ENCODE measurements at places on chromosomes 7 and 10.

DNA sequence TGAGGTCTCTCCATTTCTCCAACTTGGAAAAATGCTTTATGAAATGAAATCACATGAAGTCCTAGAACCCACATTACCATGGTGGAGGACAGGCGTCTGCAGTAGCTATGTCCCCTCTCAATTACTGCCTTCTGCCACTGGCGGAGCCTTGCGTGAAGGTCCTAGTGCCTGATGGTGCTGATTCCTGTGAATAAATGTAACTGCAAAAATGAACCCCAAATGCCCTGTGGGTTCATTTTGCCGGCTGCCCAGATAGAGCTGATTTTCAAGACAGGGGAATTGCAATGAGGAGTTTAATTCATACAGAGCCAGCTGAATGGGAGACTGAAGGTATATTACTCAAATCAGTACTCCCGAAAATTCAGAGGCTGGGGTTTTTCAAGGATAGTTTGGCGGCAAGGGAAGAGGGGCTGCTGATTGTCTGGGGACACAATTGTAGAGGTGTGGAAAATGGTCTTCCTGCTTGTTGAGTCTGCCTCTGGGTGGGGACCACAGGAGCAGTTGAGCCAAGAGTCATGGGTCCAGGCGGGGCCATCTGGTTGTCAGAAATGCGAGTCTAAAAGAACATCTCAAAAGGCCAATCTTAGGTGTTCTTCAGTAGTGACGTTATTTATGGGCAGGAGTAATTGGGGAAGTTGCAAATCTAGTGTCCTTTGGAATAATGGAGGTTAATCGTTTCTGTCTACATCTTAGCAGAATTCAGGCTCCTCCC lies 13.5 kb downstream of the PRF1 start:
- no peak for DNase-seq

DNA sequence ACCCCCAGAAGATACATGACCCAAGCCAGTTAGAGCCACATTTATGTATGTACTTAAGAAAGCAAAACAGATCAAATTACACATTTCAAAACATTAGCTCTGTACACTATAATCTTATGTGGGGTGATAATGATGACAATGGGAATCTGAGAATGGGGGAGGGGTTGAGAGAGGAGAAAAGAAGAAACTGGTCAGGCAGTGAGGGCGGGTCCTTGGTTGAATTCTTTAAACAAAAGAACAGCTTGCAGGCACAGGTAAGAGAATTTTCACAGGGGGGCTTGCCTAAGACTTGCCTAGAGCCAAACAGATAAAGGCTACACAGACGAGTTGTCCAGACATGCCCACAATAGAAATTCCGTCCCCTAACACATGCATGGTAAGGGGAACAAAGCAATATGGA lies 76.8 kb upstream of the PTER start:
- DNase-seq, result peak; percentile 49

GRCh38 chr7:29970158-29970557 lies 19.4 kb downstream of the SCRN1 start:
- DNase-seq, result no peak

- peak; percentile 79 for DNase-seq
Measured at GRCh38 chr10:70880077-70880534, 8.3 kb downstream of the PCBD1 start.

GRCh38 chr10:94439275-94439861 lies 37.0 kb downstream of the TBC1D12 start:
- DNase-seq, result no peak

DNA sequence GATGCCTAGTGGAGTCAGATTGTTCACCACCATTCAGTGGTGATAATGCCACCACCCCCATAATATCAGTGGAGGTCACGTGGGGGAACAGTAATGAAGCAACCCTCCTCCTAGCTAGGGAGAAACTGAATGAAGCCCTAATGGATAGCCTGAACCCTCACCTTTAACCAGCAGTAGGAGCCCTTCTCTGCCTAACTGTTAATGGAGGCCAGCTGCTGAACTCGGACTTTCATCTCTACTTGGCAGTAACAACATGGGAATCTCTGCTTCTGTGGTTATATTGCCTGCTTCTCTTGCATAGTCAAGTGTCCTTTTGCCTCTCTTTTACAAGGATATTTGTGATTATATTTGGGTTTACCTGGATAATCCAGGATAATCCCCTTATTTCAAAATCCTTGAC lies 1097.9 kb downstream of the REEP3 start:
- no peak for DNase-seq

DNA sequence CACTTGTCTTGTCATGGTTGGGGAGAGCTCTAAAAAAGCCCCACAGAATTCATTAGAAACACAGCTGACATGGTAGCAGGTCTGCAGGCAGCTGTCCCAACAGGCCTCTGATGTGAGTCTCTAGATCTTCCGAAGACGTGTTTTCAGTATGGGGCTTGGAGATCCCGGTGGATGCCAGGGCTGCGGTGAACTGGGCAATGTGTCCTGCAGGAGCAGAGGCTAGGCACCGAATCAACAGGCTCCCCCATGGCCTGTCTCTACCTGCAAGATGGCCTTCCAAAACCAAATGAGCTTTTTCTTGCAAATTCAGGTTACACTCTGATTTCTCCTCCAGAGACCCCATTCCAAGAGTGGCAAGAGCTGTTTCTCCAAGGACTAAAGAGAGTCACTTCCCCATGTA lies 2.9 kb downstream of the CPXM2 start:
- DNase-seq, result no peak

GRCh38 chr7:22920672-22921071 lies 93.3 kb downstream of the HYCC1 start:
- DNase-seq, result no peak

DNA sequence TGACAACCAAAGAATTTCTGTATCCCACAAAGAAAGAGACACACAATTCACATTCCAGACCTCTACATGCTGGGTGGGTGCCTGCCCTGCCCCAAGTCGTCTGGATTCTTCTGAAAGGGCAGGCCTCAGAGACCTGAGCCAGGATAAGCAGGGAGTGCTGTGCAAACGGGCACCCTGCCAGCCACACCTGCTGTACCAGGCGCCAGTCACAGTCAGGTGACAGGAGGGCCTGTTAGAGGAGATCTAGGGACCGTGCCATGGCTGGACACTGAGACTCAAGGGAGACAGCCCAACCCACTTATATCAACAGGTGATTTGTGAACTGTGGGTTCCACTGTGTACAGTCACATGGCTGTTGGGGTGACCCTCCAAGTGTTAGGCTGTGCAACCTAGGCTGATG lies 103.1 kb upstream of the AFAP1L2 start:
- peak; percentile 26 for DNase-seq

- DNase-seq, result no peak
Measured at GRCh38 chr10:32204606-32205005, 142.4 kb downstream of the EPC1 start.

GRCh38 chr10:115861455-115861854 lies 411.6 kb downstream of the GFRA1 start:
- no peak for DNase-seq

DNA sequence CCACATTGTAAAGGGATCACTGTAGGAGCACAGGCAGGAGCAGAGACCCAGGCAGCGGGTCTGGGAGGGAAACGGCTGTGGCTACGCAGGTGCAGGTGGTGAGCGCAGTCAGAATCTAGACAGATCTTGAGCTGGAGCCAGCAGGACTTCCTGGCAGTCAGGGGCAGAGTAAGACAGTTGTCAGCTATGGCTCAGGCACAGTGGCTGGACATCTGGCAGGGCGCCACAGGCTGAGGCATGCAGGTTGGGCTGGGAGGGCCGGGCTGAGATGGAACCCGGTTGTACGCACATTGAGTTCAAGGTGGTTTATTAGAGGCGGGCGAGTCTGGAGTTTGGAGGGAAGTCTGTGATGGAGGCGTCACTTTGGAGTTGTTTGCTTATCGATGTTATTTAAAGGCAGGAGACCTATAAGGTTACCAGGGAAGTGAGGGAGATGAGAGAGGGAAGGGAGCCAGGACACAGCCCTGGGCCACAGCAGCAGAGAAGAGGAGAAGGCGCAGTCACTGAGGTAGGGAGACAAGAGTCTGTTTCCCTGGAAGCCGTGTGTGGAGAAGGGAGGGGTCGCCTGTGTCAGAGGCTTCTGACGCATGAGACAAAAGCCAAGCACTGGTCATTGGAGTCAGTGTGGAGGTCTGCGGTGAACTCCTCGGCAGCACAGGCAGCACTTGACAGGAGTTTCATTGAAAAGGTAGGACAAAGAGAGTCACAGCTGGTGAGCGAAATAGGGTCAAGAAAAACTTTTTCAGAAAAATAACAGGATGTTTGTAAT lies 73.8 kb downstream of the LANCL2 start:
- DNase-seq, result peak; percentile 78

GRCh38 chr10:22657566-22658225 lies 56.7 kb downstream of the PIP4K2A start:
- no peak for DNase-seq

DNA sequence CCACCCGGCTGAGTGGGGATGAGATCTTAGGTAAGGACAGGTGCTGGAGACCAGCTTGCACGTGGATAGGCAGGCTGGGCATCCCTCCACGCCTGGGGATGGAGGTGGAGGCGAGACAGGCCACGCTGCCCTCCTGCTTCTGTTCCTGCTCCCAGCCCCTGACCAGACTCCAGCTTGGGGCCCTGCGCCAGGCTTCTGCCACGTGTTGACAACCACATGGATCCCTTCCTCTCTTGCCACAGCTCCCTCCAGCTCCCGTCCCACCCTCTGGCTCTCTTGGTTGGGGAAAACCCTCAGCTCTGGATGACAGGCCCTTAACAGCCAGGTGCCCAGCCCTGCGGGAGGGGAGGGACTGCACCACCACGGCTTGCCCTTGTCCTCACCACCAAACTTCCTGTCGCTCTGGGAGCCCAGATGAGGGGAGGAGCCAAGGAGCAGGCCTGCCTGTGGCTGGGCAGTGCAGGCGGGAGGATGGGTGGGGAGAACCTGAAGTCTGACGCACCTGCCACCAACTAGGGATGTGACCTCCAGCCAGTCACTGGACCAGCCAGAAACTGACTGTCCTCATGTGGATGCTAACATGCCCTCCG lies 36.0 kb downstream of the KCNH2 start:
- DNase-seq, result peak; percentile 71

All from NCI-H146 (cell line).